ENCODE measurements at places on chromosomes 4 and X.

DNA sequence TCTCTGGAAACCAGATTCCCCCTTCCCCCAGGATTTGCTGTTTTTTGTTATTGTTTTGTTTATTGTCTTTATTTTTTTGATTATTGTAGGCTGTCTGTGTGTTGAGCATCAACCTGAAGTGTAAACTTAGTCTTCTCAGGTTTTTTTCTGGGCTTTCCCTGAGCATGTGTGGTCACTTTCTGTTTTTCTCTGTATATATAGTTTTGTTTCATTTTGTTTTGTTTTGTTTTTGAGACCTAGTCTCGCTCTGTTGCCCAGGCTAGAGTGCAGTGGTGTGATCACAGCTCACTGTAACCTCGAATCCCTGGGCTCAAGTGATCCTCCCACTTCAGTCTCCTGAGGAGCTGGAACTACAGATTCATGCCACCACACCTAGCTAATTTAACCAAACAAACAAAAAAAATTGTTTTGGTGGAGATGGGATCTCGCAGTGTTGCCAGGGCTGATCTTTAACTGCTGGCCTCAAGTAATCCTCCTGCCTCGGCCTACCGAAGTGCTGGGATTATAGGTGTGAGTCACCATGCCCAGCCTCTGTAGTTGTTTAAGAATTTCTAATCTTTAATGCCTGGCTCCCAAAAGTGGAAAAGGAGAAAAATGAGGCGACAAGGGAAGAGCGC lies 9.1 kb downstream of the IL13RA1 start:
- DNase-seq = no peak

GRCh38 chrX:104310090-104310489 lies 55.4 kb upstream of the ESX1 start:
- no peak for DNase-seq

DNA sequence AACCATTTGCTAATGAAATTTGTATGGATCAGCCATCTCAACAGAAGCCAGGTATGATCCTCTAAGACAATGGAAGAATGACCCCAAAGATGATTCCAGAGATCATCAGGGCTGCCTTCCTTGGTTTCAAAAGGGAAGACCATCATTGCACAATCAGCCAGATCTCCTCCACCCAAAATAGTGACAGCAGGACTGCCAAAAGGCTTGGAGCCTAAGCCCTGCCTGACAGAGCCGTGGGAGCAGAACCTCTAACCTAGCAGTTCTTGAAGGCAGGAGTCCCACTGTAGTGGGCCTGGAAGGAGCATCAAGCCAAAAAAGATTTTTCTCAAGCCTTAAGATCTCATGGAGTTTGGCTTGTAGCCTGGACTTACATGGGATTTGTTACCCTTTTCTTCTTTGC lies 226.0 kb downstream of the RASL11B start:
- no peak for DNase-seq

DNA sequence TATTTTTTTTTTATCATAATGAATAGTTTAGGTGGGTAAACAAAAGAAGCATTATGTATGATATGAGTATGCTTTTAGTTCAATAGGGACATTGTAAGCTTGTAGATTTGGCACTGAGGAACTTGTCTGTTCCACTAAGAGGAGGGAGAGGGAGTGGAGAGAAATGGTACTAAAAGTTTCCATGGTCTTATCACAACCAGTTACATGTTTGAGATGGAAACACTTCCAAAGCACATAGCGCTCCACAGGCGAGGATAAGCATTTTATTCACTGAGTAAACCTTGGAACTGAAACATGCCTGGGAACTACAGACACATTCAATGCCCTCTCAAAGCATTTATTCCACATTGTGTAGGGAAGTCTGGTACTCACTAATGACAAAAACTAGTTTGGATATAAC lies 15.5 kb downstream of the MYOZ2 start:
- no peak for DNase-seq

- no peak for DNase-seq
Observed at GRCh38 chr4:23932901-23933308, 43.1 kb upstream of the PPARGC1A start.

- no peak for DNase-seq
Observed at GRCh38 chr4:66923081-66923865, 622.0 kb downstream of the CENPC start.

DNA sequence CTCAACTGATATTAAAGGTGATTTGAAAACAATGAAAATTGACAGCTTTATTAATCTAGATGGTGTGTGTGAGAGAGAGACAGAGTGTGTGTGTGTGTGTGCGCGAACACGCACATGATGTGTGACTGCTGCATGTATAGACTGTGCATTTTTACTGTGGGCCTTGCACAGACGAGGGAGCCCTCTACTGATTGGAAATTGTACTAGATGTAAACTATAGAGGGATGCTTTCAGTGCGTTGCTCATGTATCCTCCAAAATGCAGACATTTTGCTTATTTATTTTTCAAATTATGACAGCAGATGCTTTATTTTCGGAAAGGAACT lies 168.4 kb upstream of the GK2 start:
- no peak for DNase-seq

DNA sequence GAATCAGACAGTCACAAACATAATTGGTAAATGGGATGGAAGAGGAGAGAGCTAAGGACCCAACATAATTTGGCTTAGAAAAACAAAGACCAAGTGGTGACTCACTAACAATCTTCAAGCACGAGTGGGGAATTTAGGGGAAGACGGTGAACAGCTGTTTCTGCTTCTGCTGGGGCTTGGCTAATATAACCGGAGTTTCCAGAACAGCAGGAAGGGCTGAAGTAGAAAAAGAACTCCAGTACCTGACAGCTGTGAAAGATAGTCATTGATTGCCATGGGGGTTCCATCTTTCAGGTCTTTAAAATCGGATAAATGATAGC lies 290.9 kb upstream of the LDB2 start:
- DNase-seq = no peak

DNA sequence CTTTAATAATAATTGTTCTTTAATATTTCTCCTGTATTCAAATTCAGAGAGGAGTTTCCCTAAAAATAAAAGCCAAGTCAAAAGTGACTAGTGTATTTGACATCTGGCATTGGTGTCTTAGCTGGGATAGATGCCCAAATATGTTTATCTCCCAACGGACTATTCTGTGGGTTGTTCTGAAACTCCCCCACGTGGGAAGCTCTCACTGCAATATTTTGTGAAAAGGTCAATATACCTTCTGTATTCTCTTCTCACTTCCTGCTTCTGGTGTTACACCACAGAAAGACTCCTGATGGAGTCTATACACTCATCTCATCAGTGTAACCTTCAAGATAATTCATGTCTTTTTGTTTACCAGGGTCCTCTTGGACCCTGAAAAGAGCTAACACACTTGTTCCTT lies 2052.8 kb upstream of the TENM3 start:
- no peak for DNase-seq

DNA sequence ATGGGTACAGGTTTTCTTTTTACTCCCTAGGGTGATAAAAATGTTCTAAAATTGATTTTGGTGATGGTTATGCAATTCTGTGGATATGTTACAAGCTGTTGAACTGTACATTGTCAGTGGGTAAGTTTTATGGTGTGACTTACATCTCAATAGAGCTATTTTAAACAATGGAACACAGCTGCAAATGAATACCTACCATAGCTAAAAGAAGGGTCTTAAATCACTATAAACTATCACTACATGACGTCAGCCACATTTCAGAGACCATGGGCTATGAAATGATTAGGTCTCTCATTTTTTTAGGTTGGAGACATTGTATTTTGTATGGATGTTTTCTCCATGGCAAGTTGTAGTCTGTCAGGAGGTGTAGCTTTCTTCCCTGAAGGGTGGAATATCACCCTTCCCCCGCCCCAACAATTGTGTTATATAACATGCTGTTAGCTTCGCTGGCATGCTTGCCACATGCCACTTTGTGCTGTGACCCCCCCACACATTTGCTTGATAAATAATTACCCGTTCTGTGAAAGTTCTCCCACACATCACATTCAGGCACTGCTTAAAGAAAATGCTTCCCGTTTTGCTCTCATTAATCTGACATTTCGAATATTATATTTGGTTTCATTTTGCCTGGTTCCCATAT lies 159.7 kb downstream of the ARHGAP10 start:
- DNase-seq = no peak

GRCh38 chr4:38634047-38634759 lies 29.8 kb upstream of the KLF3 start:
- DNase-seq = no peak

DNA sequence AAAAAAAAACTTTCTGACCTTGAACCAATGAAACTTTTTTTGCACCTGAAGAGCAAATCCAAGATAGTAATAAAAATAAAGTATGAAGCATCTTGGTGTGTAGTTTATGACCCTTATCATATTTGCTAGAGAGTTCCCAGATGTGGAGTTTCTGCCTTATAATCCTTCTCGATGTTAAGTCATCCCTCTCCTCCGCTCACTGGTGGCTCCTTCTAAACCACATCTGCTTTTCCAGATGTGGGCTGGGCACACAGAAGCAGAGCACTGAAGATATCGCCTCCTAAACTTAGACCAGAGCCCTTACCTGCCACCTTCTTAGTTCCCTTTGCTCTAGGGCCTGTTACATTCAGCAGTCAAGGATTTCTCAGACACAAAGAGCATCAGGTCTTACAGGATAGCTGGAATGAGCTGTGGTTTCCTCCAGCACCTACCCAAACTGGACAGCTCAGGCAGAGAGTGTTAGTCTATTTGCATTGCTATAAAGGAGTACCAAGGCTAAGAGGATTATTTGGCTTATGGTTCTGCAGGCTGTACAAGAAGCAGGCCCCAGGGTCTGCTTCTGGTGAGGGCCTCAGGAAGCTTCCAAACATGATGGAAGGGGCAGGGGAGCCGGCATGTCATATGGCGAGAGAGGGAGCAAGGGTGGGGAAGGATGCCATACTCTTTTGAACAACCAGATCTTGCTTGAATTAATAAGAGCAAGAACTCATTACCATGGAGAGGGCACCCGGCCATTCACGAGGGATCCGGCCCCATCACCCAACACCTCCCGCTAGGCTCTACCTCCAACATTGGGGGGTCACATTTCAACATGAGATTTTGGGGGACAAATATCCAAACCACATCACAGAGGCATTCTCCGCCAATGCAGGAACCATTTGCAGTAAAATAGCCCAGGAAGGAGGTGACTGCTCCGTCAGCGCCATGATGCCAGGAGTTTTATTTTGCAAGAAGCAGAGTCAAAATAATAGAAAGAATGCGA lies 75.6 kb upstream of the HELT start:
- no peak for DNase-seq

- DNase-seq = no peak
Observed at GRCh38 chr4:42397635-42398170, 415 bp downstream of the SHISA3 start.

- no peak for DNase-seq
Observed at GRCh38 chr4:18214411-18215055, 193.0 kb upstream of the LCORL start.

- DNase-seq = peak; percentile 28
Observed at GRCh38 chr4:151029537-151029936, 14.5 kb upstream of the LRBA start.

DNA sequence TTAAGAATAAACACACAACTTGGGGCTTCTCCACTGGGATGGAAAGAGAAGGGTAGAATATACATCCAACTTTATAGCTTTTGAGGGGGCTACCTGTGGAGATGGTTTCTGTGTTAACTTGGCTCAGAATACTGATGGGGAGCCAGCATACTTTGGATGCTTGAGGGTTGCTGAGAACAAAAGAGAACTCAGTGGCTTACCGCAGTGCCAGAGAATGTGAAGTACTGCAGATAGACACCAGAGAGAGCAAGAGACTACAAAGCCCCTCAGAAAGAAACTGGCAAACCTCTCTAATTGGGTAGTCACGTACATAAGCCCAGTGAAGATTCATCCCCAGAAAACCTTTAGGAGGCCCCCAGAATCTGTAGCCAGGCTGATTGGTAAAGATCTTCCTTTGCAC lies 214.4 kb downstream of the DCHS2 start:
- no peak for DNase-seq

- no peak for DNase-seq
Observed at GRCh38 chr4:70908993-70909556, 6.9 kb downstream of the MOB1B start.

GRCh38 chrX:107477406-107477805 lies 28.0 kb downstream of the FRMPD3 start:
- DNase-seq = no peak

GRCh38 chr4:8394806-8395205 lies 45.7 kb downstream of the ACOX3 start:
- no peak for DNase-seq

- no peak for DNase-seq
Observed at GRCh38 chrX:51975360-51975759, 81.9 kb downstream of the MAGED1 start.

DNA sequence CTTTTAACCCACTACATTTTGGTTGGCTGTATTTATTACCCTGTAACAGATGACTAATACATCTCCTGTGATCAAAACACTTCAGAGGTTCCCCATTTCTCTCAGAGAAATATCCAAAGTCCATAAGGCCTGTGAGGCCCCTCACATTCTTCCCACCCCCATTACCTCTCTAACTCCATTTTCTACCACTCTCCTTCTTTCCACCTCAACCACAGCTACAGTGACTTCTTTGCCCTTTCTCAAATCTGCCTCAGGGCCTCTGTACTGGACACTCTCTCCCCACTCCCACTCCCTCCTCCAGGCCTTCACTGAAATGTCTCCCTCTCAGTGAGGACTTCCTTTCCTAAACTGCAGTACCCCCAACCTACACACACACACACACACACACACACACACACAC lies 8.4 kb upstream of the TMEM144 start:
- no peak for DNase-seq

GRCh38 chrX:38860106-38861013 lies 59.1 kb downstream of the MID1IP1 start:
- DNase-seq = no peak

- DNase-seq = no peak
Observed at GRCh38 chr4:98385831-98386230, 124.6 kb downstream of the RAP1GDS1 start.

- DNase-seq = no peak
Observed at GRCh38 chr4:57504139-57504538, 394.0 kb upstream of the IGFBP7 start.

- DNase-seq = peak; percentile 1
Observed at GRCh38 chrX:17656035-17656418, 81.3 kb upstream of the SCML1 start.

- no peak for DNase-seq
Observed at GRCh38 chrX:97882306-97882705, 998.6 kb downstream of the RPA4 start.

DNA sequence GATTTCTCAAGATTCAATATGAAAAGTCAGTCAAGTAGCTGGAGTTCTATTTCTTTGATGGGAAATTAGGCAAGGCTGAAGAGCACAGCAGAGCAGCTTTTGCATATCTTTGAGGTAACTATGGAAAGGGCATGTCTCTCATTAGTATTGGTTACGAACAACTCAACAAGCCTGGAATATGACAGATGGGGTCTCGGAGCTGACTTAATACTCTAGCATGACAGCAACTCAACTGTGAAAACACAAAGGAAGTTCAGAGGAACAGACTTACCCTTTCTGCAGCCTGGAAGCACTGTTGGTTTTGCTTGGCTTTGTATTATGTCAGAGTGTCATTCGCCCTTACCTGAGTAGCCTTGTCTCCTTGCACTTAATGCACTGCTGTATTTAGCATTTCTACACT lies 79.9 kb upstream of the AADAT start:
- no peak for DNase-seq
